ENCODE measurements at places on chromosomes 3 and 15. TPM values are rescaled to one million over a fixed set of nuclear protein-coding genes. Genes with fewer than 3 reads are reported as not detected.
A peak's percentile ranks its signal among the peaks of the same experiment; 100 is the strongest.

DNA sequence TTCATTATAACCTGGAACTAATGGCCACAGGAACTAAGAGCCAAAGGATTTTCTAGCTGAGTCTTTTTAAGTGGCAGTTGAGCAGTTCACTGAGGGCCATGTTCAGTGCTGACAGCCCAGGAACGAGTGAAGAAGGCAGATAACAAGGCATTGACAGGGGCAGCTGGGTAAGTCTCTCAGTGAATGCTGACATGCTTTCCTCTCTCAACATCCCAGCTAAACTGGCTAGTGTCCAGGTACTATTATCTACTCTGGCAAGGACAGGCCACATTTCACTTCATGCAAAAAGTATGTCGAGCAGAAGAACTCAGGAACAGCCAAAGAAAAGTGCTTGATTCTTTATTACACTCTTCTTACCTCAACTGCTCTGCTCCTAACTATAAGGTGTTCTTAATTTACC, 515.9 kb downstream of the NLGN1 start:
- DNase-seq = peak; percentile 50

Gene GUCA1C
- not detected for total RNA-seq

GRCh38 chr3:15181963-15182362, 24.1 kb upstream of the CAPN7 start:
- no peak for DNase-seq

Gene CCDC50
- 78.2 TPM for total RNA-seq
